ENCODE measurements at places on chromosomes 16 and 17.

- no peak for DNase-seq
Observed at GRCh38 chr16:17224879-17225281, 245.9 kb downstream of the XYLT1 start.

DNA sequence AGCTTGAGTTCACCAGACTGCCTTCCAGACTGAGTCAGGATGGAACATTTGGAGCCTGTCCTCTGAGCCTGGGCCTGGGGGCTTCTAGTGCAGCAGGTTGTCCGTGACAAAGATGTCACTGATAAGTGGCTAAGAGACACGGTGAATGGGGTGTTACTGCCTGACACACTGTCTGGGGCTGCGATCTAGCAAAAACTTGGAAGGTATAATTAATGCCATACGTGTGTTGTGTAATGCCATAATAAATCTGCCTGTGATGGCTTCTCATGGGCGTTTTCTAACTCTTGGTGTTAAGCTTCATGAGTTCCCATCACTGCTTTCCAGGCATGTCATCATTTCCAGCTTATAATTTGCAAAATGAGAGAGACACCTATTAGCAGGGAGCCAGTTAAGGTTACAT is 215.4 kb downstream of the UTP18 start:
- DNase-seq, result no peak

DNA sequence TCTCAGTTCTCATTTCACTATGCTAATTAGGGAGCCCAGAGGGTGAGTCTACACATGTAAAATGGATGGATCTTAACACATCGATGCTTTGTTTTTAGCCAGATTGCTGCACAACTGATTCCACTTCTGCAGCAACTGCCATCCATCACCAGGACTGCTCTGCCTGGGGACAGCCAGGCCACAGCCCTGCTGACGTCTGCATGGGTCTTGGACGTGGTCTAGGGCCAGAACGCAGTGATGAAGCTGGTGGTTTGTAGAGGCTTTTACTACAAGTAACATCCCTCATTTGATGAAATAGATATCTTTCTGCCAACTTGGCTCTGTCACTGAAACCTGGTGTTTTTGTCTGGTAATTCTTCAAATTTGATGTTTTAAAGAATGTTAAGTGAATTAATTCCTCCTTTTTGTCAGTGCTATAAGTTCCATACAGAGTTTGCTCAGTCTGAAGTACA is 50.6 kb downstream of the MARCHF10 start:
- no peak for DNase-seq

DNA sequence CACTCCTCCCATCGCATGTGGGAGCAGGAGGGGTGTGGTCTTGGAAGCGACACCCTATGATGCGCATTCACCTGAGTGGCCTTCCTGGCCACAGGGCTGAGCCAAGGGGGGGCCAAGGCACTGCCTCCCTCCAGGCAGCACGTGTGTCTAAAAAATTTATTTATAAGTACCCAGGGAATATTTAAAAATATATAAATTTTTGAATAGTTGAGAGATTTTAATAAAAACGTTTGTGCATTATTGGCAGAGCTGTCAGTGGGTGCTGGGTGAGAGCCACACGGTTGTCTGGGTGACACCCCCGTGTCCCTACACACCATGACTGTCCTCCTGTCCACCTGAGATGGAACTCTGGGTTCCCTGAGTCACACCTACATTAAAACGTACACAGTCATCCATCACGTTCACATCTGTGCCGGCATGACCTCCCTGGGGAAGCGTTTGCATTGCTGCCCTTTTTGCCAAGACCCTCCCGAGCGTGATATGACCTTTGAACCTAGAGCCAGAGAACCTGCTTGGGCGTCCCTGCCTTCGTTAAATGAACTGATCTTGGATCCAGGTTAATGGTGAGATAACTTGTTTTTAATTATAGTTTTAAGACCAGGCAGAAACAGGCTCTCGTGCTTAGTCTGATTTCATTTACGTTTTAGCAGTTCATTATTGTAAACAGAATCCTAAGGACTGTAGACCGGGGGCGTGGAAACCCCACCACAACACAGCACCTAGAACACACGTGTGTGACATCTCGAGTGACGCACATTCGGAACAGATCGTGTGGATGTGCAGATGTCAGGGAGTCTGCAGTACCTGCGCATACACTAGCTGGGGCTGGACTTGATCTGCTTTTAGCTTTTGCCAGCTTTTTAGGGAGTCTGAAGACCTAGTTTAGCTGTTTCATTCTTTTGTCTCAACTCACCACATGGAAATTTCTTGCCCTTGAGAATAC is 192.8 kb upstream of the CHMP6 start:
- no peak for DNase-seq

DNA sequence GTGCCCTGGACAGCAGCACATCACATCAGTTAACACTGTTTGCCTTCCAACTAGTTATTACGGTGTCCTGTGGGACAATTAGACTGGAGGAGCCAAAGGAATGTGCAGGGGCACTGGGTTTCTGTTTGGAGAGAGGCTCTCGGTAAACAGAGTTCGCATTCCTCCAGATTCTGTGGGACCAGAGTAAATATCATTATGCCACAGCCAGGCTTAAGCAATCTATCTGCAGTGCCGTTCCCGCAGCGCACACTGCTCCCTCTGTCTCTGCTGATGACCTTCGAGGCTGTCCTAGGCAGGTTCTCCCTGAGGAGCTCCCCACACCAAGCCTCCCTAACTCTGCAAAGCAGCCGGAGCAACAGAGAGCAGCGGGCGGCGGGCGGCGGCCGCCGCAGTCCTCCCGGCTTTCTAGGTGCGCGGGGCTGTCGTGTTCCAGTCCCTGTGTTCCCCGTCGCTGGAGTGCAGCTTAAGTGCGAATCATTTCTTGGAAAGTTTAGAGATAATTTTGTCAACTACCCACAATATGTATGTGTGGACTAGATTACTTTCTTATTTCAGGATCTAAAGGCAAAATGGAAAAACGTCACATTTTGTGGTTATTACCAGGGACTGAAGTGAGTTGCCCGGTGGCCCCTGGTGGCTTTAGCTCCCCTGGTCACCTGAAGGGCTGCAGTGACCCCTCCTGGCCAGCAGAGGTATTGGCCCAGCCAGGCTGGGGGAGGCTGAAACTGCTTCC is 43.3 kb downstream of the PGS1 start:
- peak; percentile 25 for DNase-seq

GRCh38 chr17:57612202-57613071 is 132.7 kb downstream of the CCDC182 start:
- peak; percentile 88 for DNase-seq

- DNase-seq, result no peak
Observed at GRCh38 chr17:78137392-78138203, 7.0 kb downstream of the TMC8 start.

DNA sequence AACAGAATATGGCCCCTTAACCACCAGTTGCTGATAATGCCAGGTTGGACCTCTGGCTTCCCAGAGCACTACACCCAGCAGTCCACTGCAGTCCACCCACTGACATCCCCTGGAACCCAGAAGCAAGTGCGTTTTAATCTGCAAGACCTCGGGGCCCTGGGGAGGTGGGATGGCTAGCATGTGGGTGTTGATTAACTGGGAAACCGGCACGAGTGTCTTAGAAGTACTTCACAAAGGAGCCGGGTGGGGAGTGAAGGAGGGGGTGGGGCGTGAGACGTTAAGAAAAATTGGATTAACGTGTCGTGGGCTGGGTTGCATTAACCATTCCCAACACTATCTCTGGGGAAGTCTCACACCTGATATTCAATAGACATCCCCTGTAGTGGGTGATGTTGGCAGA is 6.1 kb upstream of the HIC1 start:
- no peak for DNase-seq

- DNase-seq, result no peak
Observed at GRCh38 chr17:55887531-55887930, 136.7 kb downstream of the PCTP start.
